ENCODE measurements at places on chromosomes 2 and 18.

GRCh38 chr2:79713131-79713785 lies 200.4 kb downstream of the CTNNA2 start:
- peak; percentile 13 for DNase-seq

GRCh38 chr2:186623084-186623483 lies 33.2 kb downstream of the ITGAV start:
- no peak for DNase-seq

DNA sequence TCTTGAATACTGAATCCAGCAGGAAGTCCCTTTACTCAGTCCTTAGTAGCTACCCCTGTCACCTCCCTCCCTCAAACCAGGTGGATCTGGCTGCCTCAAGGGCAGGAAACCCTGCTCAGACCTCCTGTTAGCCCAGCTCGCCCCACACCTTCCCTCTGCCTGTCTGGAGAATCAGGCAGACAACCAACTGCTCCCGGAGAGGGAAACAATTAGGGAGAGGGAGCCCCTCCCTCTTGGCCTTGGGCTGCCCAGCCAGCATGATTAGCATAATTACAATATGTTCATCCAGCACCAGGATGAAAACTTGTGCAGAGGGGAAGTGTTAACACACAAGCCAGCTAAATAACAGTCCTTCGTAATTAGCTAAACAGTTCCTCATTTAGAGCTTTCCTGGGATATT lies 185.5 kb downstream of the C1D start:
- DNase-seq, result no peak

DNA sequence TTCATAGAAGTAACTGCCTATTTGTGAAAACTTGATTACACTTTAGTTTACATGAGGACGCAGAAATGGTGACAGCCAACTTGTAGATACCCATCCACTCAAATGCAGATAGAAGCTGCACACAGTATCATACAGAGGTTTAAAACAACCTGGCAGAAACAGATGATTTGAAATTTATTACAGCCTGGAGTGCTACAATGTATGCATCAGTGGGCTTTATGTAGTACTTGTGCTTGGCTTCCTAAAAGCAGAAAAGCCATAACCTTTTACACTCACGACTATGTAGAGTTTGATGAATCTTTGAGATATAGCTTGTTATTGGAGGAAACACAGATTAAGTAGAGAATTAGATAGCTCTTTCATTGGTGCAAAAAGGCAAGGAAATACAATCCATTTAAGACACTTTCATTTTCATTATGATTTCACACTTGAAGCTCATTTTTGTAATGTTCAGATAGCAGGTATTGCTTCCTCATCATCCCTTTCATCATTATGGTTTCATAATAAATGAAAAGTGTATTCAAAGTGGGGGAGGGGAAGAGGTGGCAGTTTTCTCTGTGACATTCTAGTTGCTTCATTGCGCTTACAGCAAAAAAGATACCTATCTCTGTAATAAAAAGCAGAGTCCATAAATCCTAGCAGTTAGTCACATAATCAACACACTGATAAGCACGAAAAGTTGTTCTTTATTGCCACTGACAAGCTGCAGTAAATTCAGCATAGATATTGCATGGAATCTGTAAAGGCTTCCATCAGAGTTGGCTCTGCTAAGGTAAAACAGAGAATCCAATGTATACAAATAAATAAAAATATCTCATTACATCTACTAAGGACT lies 789.8 kb upstream of the FSHR start:
- DNase-seq, result no peak

GRCh38 chr2:48747319-48747718 lies 8.2 kb downstream of the LHCGR start:
- no peak for DNase-seq

- no peak for DNase-seq
These were observed 105.3 kb downstream of the GLI2 start for GRCh38 chr2:120840795-120841487.

- no peak for DNase-seq
These were observed 48.7 kb downstream of the GREB1 start for GRCh38 chr2:11582612-11582861.

DNA sequence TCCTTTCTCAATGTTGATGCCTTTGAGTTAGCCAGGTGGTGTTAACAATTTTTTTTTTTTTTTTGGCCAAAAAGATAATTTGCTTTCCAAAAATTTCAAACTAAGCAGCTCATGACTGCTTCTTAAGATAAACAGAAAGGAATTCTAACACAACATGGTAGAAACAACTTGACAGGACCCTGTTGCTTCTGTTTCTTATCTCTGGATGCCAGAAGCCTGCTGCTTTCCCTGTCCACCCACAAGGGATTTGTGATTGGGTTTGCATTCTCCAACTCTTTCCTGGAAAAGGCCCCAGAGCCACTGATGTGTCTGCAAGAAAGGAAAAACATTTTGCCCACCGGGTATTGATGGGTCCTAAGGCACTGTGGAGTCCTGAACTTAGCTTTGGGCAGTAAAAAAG lies 217.2 kb upstream of the PKDCC start:
- no peak for DNase-seq

- no peak for DNase-seq
These were observed 32.3 kb downstream of the MYO5B start for GRCh38 chr18:50162486-50163304.

- peak; percentile 86 for DNase-seq
These were observed 2.4 kb downstream of the SMCHD1 start for GRCh38 chr18:2657788-2658458.

- DNase-seq, result no peak
These were observed 185.7 kb downstream of the SMAD7 start for GRCh38 chr18:48765053-48765452.

DNA sequence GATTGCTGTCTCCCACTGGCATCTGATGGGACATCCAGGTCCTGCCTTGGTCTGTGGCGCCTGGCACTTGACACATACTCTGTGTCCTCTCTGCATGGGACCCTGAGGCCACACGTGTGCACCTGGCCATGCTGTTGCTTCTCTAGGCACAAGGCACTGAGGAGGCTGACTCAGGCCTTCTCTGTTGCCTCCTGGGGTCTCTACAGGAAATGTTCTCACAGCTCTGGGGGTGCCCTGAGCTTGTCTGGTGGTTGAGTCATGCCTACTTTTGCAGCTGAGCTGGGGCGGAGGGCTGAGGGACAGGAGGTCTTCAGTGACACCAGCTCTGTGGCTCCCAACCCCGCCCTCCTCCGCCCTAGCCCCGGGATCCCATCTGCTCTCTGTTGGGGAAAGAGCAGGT lies 207.0 kb upstream of the HS6ST1 start:
- no peak for DNase-seq

DNA sequence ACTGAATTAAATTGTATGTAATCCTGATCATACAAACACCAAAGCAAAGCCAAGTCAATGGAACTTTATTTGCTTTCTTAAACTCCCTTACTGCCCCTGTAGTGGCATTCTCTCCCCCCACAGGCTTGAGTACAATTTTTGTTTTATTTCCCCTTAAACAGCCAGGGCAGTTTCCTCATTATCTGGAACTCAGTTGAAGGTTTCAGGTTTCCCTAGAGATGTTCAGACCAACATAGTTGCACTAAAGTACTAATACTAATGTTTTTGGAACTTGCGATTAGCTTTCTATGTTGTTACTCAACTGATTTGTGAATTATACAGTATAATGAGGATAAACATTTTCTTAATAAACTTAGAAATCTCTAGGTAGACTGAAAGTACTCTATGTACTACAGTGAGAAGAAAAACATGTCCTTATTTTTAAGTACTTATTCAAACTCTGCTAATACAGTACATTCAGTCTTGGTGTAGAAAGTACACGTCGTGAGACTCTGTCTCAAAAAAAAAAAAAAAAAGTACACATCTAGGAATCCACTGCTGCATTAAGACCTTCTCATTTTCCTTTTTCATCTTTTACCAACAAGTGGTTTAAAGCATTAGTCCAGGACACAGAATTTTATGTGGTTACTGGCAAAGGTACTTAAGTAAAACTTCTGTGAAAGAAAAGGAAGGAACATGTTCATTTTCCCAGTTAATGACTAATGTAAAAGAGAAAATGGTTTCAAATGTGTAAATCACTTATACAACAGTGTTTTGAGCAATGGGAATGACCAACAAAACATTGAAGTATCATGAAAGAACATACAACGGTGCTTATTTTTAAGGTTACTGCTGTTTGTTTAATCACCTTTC lies 209.5 kb upstream of the SMAD7 start:
- no peak for DNase-seq

GRCh38 chr2:232838406-232838874 lies 31.6 kb upstream of the SNORC start:
- DNase-seq, result peak; percentile 66

DNA sequence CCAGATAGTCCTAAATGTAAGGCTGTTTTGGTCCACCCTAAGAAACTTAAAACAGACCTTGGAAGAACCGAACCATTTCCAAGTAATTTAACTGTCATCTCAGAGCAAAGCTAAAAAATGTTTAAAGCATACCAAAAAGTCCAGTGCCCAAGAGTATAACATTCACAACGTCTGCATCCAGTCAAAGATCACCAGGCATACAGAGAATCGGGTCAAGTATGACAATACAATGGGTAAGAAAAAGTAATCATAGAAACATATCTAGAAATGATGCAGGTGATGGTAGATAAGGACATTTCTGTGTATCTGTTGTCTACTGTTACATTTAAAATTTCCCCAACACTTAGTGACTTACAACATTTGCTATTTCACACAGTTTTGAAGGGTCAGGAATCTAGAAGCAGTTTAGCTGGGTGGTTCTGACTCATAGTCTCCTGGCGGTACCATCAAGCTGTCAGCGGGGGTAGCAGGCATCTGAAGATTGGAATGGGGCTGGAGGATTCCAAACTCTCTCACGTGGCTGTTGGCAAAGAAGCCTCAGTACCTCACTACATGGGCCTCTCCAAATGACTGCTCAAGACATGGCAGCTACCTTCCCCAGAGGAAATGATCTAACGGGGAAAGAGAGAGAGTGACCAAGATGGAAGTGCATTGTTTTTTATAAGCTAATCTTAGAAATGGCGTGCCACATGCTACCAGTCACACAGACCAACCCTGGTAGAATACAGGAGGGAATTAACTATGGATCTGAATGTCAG lies 36.6 kb upstream of the DYNC2LI1 start:
- peak; percentile 84 for DNase-seq

- no peak for DNase-seq
These were observed 108.1 kb downstream of the CTIF start for GRCh38 chr18:48646976-48647375.

GRCh38 chr2:11411768-11412448 lies 54.1 kb downstream of the E2F6 start:
- peak; percentile 55 for DNase-seq

GRCh38 chr18:32271672-32272208 lies 81.9 kb downstream of the MEP1B start:
- DNase-seq, result peak; percentile 8

All from M059J (cell line).